ENCODE measurements at places on chromosomes 3 and 15.

- no peak for DNase-seq
Measured at GRCh38 chr3:177135841-177136492, 61.3 kb downstream of the TBL1XR1 start.

GRCh38 chr15:35565901-35566300 is 19.9 kb upstream of the DPH6 start:
- DNase-seq: no peak

DNA sequence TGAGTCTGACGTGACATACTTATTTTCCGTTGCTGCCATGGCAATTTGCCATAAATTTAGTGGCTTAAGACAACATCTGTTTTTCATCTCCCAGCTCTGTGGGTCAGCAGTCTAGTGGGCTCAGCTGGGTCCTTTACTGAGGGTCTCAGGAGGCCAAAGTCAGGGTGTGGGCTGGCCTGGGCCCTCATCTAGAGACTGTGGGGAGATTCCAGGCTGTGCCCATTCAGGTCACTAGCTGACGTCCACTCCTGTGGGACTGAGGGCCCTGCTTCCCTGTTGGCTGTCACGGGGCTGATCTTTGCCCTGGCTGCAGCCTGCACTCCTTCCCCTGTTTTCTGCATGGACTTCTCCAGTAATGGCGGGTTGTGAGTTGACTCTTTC is 19.1 kb downstream of the FGD5 start:
- no peak for DNase-seq

GRCh38 chr15:84996055-84996454 is 14.4 kb downstream of the PDE8A start:
- DNase-seq: no peak

- DNase-seq: no peak
Measured at GRCh38 chr3:164018500-164018899, 1059.8 kb downstream of the SI start.

DNA sequence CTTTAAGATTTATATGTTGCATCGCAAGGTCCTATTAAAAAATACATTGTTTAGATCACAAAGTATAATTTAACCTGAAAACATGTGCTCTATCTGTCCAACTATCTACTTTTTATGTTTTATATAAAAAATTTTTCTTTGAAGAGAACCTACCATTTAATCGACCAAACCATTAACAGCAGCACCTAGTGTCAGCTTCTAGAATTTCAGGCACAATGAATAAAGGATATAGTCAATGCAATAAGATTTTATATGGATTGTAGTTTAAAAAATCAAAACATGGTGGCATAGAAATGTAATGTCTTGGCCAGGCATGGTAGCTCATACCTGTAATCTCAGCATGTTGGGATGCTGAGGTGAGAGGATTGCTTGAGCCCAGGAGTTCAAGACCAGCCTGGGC is 313.7 kb downstream of the GAP43 start:
- DNase-seq: peak; percentile 29

DNA sequence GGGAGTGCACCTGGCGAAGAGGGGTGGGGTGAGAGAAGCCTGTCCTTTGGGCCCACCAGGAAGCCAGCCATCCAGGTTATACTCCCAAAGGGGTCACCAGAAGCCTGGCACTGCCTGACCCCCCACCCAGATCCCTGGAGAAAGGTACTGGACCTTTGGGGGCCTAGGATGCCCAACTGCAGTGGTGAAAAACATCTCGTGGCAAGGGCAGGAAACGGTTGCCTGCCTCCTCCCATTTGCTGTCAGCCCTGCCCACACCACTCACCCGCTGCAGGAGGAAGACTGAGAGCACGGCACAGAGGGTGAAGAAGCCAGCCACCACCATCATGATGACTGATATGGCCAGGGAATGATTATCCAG is 2.2 kb upstream of the ULK3 start:
- peak; percentile 4 for DNase-seq

- no peak for DNase-seq
Measured at GRCh38 chr3:51591231-51591630, 52.7 kb downstream of the RAD54L2 start.

DNA sequence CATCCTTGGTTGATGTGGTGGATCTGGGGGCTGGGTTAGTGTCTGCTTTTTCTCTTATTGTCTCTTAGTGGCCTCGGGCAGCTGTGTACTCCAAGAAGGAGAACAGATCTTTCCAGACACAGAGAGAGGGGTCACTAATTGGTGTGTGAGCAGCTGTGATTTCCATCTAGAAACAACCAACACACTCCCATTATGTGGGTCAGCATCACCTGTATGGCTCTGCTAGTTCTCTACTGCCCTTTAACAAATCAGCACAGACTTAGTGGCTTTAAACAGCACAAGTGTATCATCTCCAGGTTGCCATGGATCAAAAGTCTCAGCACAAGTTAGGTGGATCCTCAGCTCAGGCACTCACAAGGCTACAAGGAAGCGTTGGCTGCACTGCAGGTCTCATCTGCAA is 156.8 kb downstream of the LRTM1 start:
- DNase-seq: no peak

DNA sequence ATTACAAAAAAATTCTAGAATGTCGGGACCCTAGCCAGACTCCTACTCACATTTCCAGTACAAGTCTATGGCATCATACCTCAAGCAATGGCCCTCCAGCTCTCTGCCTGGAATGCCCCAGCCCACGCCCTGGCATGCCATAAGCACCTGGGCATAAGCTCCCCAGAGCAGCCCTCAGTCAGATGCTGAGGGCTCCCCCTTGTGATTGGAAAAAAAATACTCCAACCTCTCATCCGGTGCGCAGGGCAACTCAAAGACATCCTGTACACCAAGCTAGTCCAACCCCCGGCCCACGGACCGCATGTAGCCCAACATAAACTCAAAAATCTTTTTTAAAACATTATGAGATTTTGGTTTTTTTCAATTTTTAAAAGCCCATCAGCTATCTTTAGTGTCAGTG is 115.4 kb downstream of the NEK10 start:
- peak; percentile 49 for DNase-seq

DNA sequence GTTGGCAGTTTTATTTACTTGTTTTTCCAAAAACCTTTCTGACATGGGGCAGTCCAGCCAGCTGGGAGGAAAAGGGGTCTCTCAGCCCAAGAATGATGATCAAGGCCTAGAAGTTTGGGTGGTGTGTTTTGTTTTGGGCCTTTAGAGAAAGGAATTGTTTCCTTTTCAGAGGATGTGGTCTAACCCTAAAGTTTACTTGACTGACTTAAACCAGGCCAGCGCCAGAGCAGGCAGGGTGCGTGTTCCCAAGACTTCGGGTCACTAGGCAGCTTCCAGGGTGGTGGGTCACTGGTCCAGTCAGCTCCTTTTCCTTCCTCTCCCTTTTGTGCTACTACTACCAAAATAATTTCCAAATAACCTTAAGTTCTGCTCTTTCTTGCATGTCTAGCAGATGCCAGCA is 4.9 kb downstream of the FLNB start:
- no peak for DNase-seq

DNA sequence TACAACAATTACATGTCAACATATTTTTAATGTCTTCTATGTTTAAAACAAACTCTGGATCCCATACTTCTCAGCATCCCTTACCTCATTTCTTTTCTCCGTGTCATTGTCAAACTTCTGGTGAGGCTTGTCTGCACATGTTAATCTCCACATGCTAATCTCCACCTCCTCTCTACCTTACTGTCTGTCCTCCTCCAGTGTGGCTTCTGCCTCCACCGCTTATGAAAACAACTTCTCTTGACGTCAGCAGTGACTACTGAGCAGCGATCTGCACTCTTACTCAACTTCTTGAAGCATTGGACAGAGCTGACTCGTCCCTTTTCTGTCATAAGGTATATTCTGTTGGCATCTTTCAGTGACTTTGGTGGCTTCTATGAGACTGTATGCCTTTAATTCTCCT is 338.2 kb upstream of the THRB start:
- no peak for DNase-seq

DNA sequence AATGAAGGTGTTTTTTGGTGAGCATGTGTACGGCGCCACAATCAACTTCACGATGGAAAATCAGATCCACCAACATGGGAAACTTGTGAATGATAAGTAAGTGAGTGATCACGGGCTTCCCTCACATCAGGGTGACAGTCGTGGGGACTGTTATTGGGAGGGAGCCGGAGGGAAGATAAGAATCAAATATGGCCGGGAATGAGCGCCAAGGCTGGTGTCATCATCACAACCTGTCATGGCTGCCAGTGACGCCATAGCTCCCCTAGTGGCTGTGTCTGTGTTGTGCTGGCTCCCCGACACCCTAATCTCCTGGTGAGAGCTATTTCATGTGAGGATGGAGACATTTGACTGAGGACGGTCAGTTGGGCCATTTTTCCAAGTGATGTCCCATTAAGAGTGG is 168.5 kb downstream of the SV2B start:
- DNase-seq: peak; percentile 9

GRCh38 chr3:124158168-124158881 is 166.4 kb upstream of the ROPN1 start:
- DNase-seq: no peak

DNA sequence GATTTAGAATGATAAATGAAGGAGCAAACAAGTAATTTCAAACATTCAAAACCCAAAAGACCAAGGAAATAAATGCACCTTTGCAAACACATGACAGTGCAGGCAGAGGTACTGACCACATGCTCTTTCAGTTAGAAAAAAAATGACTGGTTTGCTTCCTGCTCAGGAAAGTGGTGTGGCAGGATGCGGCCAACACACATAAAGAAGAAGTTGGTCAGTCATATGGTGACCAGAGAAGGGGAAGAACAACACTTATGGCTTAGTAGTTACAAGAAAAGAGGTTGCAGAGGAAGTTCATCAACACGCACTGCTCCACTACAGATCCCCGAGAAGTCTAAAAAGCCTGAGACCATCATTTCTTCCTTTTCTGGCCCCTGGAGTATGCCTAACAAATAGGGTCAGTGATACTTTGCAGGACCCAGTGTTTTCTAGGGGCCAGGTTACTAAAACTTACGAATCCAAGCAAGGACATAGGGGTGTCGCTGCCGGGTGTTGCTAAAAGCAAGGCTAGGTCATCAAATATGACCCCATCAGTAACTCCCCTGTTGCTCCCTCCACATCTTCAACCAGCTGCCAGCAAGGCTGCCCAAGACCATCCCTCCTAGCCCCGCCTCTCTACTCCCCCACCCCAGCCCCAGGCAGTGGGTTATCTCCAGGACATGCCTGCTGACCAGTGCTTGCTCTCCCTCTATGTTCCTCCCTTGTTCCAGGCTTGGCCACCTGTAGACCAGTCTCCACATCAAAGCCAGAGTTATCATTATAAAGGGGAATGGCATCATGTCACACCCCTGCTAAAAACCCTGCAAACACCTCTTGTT is 11.2 kb downstream of the ATP8B4 start:
- DNase-seq: peak; percentile 56

GRCh38 chr15:22811640-22812039 is 25.2 kb downstream of the NIPA1 start:
- peak; percentile 6 for DNase-seq

DNA sequence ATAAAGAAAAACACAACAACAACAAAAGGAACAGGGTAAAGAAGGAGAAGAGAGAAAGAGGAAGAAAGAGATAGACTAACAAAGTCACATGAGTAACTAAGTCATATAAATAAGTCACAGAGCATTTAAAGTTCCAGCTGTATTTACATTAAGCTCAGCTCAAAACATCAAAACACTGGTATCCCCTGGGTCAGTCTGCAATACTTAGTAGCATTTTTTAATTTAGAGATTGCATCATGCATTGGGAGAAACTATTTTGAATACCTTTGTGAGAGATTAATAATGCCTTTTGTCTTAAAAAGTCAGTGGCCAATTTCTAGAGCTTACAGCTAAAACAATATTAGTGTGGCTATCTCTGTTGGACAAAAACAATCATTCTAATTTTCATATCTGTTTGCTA is 78.4 kb downstream of the NEK10 start:
- no peak for DNase-seq

GRCh38 chr3:177080122-177080521 is 117.2 kb downstream of the TBL1XR1 start:
- DNase-seq: no peak

- no peak for DNase-seq
Measured at GRCh38 chr15:72859017-72859756, 75.6 kb upstream of the ADPGK start.

DNA sequence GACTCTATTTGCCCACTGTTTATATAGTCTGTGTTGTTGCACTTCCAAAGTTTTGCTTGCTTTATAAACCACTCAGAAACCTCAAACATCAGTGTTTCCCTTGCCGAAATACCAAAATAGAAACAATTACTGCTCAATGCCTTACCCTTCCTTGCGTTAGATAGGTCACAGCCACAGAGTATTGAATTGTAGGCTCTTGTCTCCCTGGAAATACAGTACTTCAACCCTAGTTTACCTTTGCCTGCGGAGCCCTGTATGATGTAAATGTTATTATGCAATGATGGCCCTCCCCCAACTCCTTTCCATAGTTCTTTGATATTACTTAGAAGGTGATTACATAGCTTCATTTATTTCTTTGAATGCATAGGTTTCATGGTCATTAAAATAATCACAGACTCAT is 44.2 kb downstream of the SOX2 start:
- DNase-seq: no peak

DNA sequence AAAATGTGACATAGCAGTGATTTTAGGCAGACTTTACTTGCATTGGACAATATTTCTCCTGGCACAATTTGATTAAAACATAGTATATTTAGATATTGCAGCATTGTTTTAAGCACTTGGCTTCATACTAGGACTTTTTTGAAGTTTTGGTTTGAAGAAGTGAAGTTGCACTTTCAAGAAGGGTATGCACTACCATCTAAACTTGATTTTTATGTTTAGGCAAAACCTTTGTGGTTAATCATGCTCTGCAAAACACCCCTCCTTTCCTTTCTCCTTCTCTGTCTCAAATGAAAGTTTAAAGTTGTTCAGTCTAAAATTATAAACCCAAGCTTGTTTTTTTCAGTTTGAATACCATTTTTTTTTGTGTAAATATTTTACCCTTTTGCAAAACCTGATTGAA is 173.8 kb downstream of the TCF12 start:
- DNase-seq: no peak

GRCh38 chr15:39613861-39614260 is 33.0 kb downstream of the THBS1 start:
- no peak for DNase-seq

DNA sequence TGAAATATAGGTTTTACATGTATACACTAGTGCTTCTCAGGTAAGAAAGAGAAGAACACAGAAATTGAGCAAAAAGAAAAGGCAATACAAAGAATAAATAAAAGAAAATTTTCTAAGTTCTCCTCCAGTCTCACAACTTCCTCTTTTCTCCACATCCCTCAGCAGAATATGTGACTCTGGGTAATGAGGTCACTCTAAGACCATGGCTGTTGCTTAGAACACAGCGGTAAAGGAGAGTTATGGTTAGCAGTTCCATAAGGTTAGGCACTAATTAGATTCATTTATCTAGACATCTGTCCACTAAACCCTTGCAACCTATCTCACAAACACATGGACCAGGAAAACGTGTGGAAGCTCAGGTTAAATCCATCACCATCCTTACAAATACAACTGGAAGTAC is 47.9 kb downstream of the IGSF11 start:
- DNase-seq: peak; percentile 37

GRCh38 chr3:102883515-102883914 is 448.7 kb downstream of the ZPLD1 start:
- DNase-seq: no peak

DNA sequence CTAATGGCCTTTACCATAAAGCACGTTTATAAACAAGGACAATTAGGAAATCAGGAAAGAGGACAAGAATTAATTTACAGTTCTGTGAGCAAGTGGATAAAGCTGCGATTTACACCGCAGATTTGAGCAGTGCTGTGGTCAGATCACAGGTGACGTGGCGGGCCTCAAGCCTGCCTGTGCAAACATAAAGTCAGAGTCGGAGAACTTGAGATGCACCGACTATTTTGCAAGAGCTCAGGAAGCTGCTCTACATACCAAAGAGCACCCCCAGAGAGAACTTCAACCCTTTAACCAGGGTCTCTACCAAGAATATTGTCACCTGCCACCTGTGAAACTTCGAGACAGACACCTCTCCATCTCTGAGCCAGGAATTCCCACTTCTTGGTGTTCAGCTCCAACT is 35.7 kb downstream of the MECOM start:
- no peak for DNase-seq

Data from Kasumi-1 (cell line).